ENCODE measurements at places on chromosomes 3 and 15.

- no peak for DNase-seq
These were observed 996 bp upstream of the SLC28A1 start for GRCh38 chr15:84883466-84883865.

DNA sequence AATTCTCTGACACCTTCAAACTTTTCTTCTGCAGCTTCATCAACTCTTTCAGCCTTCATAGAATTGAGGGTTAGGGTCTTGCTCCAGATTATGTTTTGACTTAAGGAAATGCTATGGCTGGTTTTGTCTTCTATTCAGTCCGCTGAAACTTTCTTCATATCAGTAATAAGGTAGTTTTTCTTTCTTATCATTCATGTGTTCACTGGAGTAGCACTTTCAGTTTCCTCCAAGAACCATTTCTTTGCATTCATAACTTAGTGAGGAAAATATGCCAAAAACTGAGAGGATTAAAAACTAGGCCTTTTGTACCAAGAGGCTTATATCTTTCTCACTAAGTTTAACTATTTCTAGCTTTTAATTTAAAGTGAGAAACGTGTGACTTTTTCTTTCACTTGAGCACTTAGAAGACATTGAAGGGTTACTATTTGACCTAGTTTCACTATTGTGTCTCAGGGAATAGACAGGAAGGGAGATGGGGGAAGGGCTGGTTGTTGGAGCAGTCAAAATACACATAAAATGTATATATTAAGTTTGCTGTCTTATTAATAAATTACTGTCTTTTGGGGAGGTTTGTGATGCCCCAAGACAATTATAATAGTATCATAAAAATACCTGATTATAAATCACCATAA lies 1110.1 kb downstream of the TBL1XR1 start:
- no peak for DNase-seq

- DNase-seq, result peak; percentile 6
These were observed 253.2 kb upstream of the LRTM1 start for GRCh38 chr3:55180936-55181535.

DNA sequence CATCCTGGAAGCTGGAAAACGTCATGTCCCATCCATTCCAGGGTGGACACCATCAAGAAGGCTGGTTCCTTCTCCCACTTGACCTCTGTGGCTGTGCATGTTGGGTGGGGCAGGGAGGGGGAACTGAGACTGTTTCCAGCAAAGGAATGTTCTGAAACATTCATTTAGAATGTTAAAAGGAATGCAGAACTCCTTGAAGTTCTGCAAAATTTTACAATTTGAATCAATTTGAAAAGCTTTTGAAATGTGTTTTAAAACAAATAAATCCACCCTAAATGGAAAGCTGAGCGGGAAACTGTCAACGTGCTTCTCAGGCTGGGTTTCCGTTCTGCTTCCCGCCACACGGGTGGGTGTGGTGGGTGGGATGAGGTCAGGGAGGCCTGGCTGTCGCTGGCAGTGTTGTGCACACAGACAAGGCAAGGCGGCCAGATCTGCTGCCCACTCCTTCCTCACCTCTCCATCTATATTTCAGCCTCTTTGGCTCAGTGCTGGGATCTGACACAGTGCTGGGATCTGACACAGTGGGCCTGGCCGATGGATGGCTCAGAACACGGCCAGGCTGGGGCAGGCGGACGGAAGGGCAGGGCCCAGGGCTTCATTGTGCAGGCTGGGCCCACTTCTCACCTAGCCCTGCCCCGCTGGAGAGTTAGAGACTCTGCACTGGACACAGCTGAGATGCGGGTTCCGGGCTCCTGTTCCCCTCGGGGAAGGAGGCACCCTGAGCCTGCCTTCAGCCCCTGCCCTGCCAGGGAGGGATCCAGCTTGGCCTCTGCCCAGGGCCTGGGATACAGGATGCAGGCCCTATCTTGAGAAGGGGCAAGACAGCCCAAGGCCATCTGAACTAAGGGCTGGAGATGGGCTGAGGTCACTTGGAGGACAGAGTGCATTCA lies 110.4 kb downstream of the TMEM266 start:
- DNase-seq, result no peak

GRCh38 chr3:132788301-132788671 lies 66.1 kb upstream of the NPHP3 start:
- no peak for DNase-seq

DNA sequence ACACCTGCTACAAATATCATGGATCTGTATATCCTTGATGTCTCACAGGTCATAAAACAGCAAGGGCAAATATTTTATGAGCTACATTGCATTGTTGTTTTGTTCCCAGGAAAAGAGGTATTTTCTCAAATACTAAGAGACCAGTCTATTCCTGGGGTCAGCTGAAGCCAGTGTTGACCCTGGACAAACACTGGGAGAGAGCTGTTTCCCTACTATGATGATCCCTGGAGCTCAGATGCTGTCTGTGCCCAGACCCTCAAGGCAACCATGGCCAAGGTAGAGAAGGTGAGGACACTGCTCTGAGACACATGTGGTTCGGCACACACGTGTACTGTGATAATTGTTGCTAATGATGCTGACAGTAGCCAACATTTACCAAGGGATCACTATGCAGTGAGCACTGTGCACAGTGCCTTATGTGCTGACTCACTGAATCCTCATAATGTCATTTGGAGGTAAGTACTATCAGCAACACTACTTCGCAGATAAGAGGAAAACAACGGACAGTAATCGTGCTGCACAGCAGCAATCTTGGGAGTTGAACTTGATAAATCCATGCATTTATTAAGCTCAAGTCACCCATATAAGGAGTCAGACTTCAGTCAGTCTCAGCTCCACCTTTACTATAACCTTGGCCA lies 943.6 kb downstream of the FHIT start:
- no peak for DNase-seq

DNA sequence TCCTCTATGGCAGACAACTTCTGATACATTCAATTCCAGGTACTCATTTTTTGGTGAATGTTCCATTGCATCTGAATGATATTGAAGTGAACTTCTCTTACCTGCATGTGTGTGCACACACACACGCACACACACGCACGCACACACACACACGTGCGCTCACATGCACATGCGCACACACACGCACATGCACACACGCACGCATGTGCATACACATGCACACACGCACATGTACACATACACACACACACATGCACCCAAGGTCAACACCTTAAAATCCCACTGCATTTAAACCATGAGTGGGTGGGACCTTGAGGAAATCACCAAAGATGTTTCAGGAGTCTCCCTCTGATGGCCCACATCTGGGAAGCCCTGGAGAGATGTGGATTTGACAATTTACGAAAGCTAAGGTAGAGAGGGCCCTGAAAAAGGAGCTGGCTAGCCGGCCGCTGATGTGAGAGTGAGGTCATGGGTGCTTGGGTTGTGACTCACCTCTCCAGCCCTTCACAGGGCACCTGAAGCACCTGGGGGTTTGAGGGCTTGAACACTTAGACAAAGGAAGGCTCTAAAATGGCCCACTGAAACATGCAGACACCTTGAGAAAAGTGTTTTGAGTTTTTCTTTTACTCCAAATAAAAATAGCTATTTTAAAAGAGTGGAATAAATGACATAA lies 269.1 kb upstream of the LRRFIP2 start:
- no peak for DNase-seq

GRCh38 chr15:76932135-76932966 lies 802 bp downstream of the RCN2 start:
- no peak for DNase-seq

GRCh38 chr3:25662736-25663320 lies 1.9 kb downstream of the TOP2B start:
- peak; percentile 34 for DNase-seq

DNA sequence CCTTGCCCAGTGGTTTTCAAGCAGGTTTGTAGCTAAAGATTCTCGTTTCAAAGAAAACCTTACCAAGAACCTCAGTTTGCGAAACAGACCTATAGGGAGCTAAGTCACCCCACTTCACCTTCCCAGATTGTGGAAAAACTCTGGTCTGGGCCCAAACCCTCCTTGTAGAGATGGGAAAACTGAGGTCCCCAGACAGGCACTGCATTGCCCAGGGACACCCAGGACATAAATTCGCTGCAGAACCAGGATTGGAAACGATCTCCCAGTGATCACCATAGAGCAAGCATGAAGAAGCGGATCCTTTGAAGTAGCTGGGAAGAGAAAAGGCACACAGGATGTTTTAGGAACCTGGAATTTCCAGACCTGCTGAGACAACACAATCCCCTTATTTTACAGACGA lies 85.6 kb upstream of the PIAS1 start:
- no peak for DNase-seq
